ENCODE measurements at places on chromosomes 2 and 18.

GRCh38 chr2:28680657-28681056 is 71.0 kb upstream of the PPP1CB start:
- no peak for DNase-seq

DNA sequence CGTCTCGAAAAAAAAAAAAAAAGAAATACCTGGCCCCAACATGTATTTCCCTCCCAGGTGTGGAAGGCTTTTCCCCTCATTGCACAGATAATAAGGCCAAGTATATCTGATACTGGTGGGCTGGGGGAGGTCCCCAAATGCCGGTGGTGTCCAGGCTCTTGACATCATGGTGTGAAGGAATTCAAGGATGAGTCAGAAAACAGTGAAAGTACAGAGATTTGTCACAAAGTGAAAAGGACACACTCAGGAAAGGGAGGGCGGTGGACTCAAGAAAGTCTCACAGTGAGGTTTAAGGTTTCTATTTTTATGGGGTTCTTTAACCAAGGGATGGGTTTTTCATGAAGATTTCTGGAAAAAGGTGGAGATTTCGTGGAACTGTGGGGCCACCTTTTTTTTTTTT is 37.8 kb upstream of the FZD5 start:
- no peak for DNase-seq

GRCh38 chr2:182103526-182103925 is 117.9 kb downstream of the PPP1R1C start:
- DNase-seq = no peak

DNA sequence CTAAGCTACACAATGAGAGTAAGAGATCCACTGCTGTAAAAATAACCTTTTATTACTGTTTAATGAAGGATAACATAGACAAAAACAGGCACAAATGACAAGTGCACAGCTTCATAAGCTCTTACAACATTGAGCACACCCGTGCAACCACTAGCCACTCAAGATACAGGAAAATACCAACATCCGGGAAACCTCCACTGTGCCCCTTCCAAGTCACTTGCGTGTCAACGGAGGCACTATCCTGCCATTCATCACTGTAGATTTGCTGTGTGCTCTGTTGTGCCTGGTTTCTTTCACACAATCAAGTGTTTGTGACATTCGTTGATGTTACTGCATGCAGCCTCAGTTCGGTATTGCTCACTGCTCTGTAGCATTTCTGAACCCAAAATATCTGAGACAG is 292.9 kb upstream of the MYT1L start:
- no peak for DNase-seq

DNA sequence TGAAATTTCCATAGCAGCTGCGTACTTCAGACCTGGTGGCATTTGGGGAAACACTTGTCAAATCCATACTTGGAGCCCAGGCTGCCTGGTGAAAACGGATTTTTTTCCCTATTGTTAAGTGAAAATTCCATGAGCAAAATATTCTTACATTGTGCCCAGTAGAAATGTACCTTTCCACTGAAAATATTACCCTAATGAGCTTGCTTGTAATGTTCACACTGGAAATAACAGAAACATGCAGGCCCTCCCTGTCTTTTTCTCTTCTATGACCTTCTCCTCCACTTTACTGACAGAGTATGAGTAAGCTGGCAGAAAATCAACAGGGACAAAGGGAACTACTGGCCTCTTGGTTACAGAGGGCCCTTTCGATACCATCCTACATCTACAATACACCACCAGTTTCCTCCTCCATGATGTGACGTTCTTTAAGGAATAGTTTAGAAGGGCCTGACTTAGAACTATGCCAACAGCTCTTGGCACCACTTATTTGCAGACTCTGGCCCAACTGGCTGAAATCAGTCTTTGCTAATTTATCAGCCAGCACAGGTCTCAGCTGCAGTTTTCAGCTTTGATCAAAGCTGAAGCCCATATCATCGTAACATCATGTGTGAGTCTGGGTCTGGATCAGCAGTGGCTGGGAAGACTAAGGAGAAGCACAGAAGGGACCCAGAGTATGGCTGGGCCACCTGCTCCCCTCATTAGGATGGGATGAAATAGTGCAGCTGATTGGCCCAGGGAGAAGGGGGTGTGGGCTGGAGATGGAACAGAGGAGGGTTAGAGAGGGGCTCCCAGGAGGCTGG is 272.2 kb upstream of the ID2 start:
- no peak for DNase-seq

DNA sequence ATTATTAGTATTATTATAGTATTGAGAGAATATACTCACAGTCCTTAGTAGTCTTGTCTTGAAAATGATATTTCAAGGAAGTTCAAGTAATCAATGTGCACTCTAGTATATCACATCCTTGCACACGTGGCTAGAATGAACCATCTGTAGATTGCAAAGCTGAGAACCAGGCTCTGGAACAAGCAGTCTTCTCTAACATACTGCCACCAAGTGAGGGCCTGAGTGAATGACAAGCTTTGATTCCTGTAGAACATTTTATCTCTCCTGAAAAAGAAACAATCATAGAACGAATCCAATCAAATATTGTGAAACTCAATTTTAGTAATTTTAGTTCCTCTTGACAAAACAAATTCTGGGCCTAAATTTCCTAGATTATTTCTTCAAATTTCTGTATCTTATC is 55.3 kb upstream of the SULT1C3 start:
- peak; percentile 16 for DNase-seq

DNA sequence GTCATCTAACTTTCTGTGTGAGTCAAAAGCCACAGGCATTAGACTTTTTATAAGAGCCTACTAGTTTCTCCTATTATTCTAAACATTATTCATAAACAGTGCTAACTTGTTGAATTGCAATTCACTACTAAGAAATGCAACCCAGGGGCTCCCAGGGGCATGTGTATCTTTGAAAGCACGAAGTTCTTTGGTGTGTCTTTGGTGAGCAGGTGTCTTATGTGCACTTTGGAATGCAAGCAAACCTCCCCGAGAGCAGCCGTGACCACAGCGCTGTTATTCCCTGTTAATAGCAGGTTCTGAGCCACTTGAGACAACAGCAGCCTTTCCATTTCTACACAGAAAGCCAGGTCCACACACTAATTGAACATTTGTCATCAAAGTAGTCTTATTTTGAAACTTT is 123.5 kb downstream of the PRKRA start:
- DNase-seq = no peak

GRCh38 chr2:27798486-27798885 is 27.0 kb downstream of the MRPL33 start:
- DNase-seq = no peak

- no peak for DNase-seq
Observed at GRCh38 chr2:19900931-19901441, 797 bp downstream of the TTC32 start.

- no peak for DNase-seq
Observed at GRCh38 chr2:72096181-72096580, 51.5 kb downstream of the CYP26B1 start.

DNA sequence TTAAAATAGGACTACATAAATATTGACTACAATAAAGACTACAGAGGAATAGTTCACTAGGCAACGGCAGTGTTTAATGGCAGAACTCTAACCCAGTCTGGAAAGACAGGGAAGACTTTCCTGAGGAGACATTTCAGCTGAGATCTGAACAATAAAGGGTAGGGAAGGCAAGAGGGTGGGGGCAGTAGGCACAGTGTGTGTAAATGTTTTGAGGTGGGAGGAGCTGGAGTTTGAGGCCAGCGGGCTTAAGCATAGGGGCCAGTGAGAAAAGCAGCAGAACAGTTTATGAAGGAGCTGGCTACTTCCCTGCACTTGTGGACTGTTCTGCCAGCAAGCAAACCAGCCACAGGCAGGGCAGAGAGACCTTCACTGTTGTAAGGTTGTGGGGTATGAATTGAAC is 76.6 kb upstream of the UGP2 start:
- no peak for DNase-seq

- DNase-seq = no peak
Observed at GRCh38 chr2:85215081-85215447, 81.9 kb downstream of the TCF7L1 start.

- peak; percentile 14 for DNase-seq
Observed at GRCh38 chr2:162333968-162334367, 10.0 kb upstream of the GCA start.

- DNase-seq = no peak
Observed at GRCh38 chr2:165893556-165893955, 60.0 kb downstream of the TTC21B start.

GRCh38 chr2:82001614-82002013 is 1697.1 kb upstream of the LRRTM1 start:
- DNase-seq = no peak

DNA sequence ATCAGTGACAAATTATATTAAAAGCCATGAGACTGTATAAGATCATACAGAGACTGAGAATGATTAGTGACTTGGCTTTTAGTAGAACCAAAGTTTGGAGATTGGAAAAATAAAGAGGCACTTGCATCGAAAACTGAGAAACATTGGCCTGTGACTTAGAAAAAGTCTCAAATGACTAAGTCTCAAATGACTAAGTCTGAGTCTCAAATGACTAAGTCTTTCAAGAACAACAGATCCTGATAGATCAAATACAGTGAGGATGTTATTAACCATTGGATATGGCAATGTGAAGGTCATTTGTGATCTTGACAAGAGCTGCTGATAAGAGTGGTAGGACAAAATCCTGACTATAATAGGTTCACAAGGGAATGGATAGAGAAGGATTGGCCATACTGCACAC is 135.5 kb upstream of the FANCL start:
- DNase-seq = no peak

GRCh38 chr2:156671706-156672361 is 235.7 kb downstream of the GPD2 start:
- no peak for DNase-seq

DNA sequence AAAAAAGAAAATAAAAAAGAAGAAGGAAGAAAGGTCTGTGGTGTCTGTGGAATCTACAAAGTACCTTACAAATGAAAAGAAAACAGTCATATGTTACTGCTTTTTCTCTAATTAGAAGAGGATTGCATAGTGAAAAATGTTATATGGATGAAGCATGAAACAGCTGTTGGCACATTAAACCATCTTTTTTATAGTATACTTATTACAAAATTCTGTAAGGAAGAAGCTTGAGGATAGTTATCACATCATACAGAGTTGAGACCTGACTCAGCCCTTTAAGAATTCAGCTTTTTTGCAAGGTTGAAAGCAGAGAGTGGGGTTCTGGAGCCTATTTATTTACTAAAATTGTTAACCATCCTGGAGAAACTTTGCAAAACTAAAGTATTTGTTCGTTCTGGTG is 222.7 kb downstream of the PHLPP1 start:
- DNase-seq = no peak

DNA sequence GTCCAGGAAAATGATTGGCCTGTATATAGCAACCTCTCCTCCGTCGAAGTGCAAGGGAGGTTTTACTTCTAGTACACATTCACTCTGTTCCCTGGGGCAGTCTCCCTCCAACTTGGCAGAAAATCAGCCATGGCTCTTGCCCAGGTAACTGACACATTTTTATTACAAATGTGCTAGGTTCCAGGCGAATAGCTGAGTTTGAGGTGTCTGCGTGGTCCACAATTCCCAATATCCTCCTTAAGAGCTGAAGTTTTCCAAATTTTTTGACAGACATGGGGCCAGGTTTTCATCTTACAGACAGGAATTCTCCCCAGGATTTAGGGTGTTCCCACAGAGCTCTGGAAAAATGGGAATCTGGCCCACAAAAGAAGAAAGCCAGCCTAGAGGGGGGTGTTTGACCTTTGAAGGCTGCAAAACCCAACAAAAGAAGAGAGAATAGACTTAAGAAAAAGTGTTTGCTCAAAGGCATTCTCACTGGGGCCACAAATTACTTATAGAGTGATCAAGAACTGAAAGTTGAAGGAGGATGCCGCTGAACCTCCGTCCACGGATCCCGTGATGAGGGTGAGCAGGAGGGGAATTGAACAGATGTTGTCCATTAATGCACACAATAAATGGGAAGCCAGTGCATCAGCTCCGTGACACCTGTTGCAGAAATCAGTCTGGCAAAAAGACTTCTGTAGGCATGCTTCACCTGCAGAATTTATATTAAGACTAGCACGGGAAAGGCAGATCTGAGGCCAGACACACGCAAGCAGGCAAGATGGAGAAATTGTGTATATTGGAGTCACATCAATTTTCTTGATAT is 242.3 kb upstream of the COPS8 start:
- DNase-seq = no peak

GRCh38 chr2:148730085-148730484 is 85.5 kb downstream of the EPC2 start:
- DNase-seq = no peak

DNA sequence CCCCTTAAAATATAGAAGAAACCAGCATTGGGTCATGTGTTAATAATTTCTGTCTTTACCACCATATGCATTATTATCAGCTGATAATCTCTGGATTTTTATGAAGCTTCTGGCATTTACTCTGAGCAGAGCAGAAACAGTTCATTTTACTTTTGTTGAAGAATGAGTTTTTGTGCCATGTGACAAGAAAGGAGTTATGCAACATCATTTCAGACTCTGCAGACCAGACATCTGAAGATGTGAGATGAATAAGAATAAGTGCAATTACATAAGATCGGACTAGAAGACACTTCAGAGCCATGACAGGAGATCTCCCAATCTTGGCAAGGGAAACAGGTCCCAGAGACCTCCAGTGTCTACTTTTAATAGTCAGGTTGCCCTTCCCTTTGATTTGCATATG is 869.4 kb upstream of the VRK2 start:
- DNase-seq = no peak

GRCh38 chr2:16075045-16076012 is 135.0 kb downstream of the MYCN start:
- no peak for DNase-seq

DNA sequence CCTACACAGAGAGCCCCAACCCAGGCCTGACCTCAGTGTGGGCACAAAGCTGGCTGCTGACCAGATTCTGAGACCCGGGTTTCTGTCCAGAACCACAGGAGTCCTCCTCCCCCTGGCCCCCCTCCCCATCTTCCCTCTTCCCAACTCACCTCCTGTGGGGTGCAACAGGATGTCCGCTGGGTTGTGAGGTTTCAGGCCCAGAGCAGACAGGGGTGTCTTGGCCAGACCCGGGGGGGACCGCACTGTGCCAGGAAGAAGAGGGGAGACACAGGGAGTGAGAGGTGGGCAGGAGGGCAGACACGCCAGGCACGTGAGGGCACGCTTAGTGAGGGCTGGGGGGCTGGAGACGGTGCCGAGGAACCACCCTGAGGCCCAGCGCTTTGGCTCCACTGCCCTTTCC is 171.5 kb downstream of the TNS1 start:
- DNase-seq = no peak

DNA sequence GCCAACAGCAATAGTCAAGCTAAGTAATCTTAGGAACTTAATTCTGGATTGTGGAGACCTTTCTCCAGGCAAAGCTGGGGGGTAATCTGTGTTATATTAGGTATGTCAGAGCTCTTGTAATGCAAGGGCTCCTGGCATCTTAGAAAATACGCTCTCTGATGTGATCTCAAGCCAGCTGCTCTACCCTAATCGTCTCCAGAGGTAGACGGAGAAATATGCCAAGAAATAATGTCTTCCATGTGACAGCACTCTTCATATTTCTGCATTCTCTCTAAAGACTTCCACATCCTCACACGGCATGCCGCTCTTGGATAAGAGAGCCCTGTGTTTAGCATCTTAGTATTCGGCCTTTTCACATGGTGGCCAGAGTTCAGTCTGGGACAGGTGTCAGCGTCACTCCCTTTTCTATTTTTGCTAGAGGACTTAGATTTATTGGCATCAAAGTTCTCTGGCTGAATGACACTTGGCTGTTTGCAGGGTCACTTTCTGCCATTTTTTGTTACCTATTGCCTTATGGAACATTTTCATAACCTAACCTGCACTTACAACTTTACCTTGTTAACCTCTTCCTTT is 25.2 kb downstream of the CAPN13 start:
- DNase-seq = no peak

GRCh38 chr2:172806493-172806892 is 70.8 kb downstream of the RAPGEF4 start:
- peak; percentile 61 for DNase-seq
